ENCODE measurements at places on chromosomes 2 and 18. TPM values are rescaled to one million over a fixed set of nuclear protein-coding genes. Genes with fewer than 3 reads are reported as not detected.
A peak's percentile ranks its signal among the peaks of the same experiment; 100 is the strongest.

DNA sequence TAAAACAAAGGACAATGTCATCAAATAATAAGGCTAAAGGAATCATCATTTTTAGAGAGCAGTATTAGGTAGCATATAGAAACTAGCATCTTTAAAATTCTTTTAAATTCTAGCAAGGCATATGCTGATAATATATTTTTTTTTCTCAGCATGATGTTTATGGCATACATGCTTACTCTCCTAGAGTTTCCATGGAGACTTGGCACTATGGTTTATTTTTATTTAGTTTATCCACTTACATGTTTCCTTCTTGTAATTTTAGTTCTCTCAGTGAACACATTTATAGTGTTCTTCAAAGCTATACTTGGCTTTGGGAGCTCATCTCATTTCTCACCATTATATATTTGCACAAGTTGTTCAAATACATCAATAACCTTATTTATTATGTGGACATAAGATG is 413.8 kb upstream of the LINC00305 start:
- no peak overlapping the region for H3K4me3 ChIP-seq
- no peaks in the 10 kb centered on the region for H3K4me1 ChIP-seq
- H3K27me3 ChIP-seq, result no peaks in the 10 kb centered on the region
- no peak overlapping the region for H3K27ac ChIP-seq
- H3K36me3 ChIP-seq, result no peaks in the 10 kb centered on the region

GRCh38 chr2:69615969-69616368 is 27.6 kb downstream of the AAK1 start:
- H3K27me3 ChIP-seq, result no peaks in the 10 kb centered on the region
- no peaks in the 10 kb centered on the region for H3K36me3 ChIP-seq
- H3K4me3 ChIP-seq, result no peak overlapping the region
- no peak overlapping the region for H3K27ac ChIP-seq

DNA sequence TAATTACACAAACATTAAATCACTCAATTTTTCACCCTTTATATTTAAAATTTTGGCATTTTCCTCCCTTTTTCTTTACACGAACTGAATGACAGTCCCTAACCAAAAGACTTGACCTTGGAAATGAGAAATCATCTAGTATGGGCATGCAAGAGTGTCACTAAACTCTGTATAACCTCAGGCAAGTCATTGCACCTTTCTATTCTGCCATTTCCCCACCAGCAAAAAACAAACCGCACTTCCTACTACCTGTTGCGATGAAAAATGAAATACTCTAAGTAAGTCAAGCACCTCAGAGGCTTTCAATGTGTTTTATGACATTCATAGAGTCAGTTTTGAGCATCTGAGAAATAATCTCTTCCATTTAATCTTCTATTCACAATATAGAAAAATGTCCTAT is 44.1 kb downstream of the ANKRD44 start:
- H3K27ac ChIP-seq, result no peak overlapping the region
- no peak overlapping the region for H3K4me3 ChIP-seq
- no peaks in the 10 kb centered on the region for H3K27me3 ChIP-seq
- DNase-seq, result no peak

GRCh38 chr2:23314687-23315086 is 70.3 kb upstream of the KLHL29 start:
- no peak overlapping the region for H3K4me3 ChIP-seq
- H3K27me3 ChIP-seq, result peaks cover under 1% of the 10 kb centered on the region
- H3K4me1 ChIP-seq, result no peaks in the 10 kb centered on the region
- H3K27ac ChIP-seq, result no peak overlapping the region
- no peak for DNase-seq

DNA sequence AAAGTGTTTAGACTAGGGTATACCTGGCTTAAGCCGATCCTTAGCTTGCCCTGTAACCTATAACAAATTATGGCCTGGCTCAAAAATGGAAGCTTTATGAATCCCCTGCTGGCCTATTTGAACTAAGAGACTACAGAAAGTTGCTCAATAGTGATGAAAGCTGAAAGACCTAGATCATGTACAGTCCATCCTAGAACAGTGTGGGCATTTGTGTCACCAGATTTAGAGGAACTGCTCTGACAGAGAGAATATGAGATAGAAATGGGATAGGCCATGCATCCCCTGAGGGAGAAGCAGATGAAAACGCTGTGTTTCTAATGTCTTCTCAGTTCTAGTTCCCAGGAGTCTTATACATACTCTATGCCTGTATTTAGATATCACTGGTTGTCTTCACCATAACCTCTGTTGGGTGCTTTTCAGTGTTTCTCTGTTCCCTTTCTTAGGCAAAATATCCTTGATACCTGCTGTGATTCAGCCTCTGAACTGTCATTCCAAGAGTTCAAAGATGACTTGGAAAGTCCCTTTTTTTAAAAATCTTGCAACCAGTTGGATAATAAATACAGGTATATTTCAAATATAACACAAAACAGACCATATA is 246.9 kb upstream of the SLC39A10 start:
- H3K27me3 ChIP-seq, result no peaks in the 10 kb centered on the region
- no peak overlapping the region for H3K27ac ChIP-seq
- no peak overlapping the region for H3K4me3 ChIP-seq
- no peak for DNase-seq

- no peaks in the 10 kb centered on the region for H3K36me3 ChIP-seq
- H3K27me3 ChIP-seq, result no peaks in the 10 kb centered on the region
Measured at GRCh38 chr2:83953697-83954096, 505.4 kb downstream of the SUCLG1 start.

DNA sequence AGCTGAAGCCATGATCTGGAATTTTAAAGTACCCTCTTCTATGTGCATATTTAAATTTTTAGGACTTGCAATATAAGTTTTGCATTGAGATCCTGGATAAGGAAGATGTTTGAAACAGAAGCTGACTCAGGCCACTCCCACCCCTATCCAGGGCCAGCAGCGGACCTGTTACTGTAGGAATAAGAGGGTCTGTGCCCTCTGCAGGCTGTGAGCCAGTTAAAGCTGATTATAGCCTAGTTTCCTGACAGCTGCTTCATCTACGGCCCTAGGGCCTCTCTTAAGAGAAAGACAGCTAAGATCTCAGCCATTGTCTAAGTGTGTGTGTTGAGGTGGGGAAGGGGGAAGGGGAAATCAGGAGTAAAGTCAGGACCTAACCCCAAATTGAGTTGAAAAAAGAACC is 234.0 kb downstream of the HAUS1 start:
- H3K4me1 ChIP-seq, result peaks cover 24% of the 10 kb centered on the region
- no peak overlapping the region for H3K4me3 ChIP-seq
- H3K27me3 ChIP-seq, result peaks cover 3% of the 10 kb centered on the region

- no peaks in the 10 kb centered on the region for H3K4me1 ChIP-seq
- no peaks in the 10 kb centered on the region for H3K27me3 ChIP-seq
- DNase-seq, result no peak
Measured at GRCh38 chr2:145303536-145303935, 783.6 kb upstream of the ZEB2 start.

DNA sequence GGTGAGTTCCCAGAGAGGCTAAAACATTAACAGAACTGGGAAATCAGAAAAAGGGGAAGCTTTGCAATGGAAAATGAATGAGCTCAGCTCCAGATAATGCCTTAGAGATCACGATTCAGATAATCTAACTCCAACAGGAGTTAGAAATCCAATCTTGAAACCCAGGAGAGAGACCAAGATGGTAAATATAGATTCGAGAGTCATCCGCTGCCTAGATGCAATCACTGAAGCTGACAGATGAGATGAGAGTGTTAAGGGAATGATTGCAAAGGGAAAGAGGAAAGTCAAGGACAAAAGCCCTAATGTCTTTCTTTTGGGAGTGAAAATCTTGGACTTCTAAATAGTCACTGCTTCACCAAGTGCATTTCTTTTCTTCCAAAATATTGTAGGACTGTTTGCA is 722.0 kb downstream of the EPHA4 start:
- H3K27ac ChIP-seq, result no peak overlapping the region
- peaks cover 15% of the 10 kb centered on the region for H3K4me1 ChIP-seq
- no peak for DNase-seq

- peak overlapping the region; percentile 51 for H3K27ac ChIP-seq
- no peak overlapping the region for H3K4me3 ChIP-seq
- peaks cover 42% of the 10 kb centered on the region for H3K4me1 ChIP-seq
Measured at GRCh38 chr2:227415538-227416424, 28.0 kb upstream of the SCYGR1 start.

DNA sequence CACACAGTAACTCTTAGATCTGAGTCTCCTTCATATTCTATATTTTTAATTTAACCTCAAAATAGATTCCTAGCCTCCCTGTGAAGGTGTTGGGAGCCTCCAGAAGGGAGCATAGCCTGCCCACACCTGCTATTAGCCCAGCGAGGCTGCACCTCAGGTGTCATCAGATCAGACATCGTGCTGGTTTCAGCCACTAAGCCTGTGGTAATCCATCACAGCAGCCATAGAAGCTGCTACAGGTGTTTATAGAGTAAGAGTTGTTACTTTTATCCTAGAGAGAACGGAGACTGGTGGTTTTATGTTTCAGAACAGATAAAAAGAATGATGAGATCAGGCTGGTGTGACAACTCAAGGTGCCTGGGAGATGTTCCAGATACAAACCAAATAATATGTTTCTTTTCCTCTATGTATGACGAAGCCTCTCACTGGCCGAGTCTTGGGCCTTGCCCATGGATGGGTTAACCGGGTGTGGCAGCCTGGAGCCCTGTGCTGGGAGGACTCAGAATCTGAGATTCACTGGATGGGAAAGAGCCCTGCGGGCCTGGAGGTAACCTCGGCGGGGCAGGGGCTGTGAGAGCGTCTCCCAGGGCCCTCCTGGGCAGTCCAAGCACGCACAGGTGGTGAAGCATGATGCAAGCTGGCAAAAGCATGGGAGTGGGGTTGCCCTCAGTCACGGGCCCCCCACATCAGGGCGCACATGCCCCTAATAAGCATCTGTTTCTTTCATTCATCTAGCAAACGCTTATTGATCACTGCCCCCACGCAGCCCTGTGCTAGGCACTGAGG is 73.7 kb downstream of the MRPS9 start:
- no peak overlapping the region for H3K27ac ChIP-seq
- no peaks in the 10 kb centered on the region for H3K27me3 ChIP-seq

DNA sequence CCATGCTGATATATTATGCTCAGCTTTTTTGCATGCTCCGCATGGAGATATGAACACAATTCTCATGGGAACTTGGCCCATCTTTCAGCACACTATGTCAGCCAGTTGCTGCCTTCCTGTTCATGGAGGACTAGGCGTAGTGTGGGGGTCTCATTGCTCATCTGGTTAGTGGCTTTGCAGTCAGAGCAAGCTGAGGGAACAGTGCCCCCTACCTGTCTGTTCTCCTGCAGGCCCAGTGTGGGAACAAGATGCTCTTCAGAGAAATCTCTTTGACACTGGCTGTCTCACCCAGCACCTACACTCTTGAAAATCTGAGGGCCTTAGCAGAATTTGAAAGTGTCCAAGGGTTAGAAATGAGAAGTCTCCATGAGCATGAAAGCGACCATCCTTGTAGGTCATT is 47.1 kb downstream of the SPTBN1 start:
- H3K4me3 ChIP-seq, result no peak overlapping the region
- no peak overlapping the region for H3K27ac ChIP-seq
- no peaks in the 10 kb centered on the region for H3K4me1 ChIP-seq
- H3K36me3 ChIP-seq, result no peaks in the 10 kb centered on the region
- no peak for DNase-seq

- no peaks in the 10 kb centered on the region for H3K36me3 ChIP-seq
- H3K4me3 ChIP-seq, result no peak overlapping the region
- no peak for DNase-seq
- H3K27me3 ChIP-seq, result no peaks in the 10 kb centered on the region
- no peak overlapping the region for H3K27ac ChIP-seq
Measured at GRCh38 chr2:125684256-125684655, 971.7 kb upstream of the GYPC start.

- H3K27ac ChIP-seq, result no peak overlapping the region
- DNase-seq, result no peak
- H3K4me3 ChIP-seq, result no peak overlapping the region
- H3K36me3 ChIP-seq, result peaks cover 6% of the 10 kb centered on the region
- peaks cover 21% of the 10 kb centered on the region for H3K4me1 ChIP-seq
Measured at GRCh38 chr2:232235716-232236115, 142.8 kb upstream of the ALPP start.

- H3K27me3 ChIP-seq, result no peaks in the 10 kb centered on the region
- peaks cover 7% of the 10 kb centered on the region for H3K4me1 ChIP-seq
- H3K27ac ChIP-seq, result no peak overlapping the region
- H3K36me3 ChIP-seq, result peaks cover 5% of the 10 kb centered on the region
- no peak overlapping the region for H3K4me3 ChIP-seq
- DNase-seq, result no peak
Measured at GRCh38 chr2:239155806-239156480, 244.9 kb downstream of the HDAC4 start.

DNA sequence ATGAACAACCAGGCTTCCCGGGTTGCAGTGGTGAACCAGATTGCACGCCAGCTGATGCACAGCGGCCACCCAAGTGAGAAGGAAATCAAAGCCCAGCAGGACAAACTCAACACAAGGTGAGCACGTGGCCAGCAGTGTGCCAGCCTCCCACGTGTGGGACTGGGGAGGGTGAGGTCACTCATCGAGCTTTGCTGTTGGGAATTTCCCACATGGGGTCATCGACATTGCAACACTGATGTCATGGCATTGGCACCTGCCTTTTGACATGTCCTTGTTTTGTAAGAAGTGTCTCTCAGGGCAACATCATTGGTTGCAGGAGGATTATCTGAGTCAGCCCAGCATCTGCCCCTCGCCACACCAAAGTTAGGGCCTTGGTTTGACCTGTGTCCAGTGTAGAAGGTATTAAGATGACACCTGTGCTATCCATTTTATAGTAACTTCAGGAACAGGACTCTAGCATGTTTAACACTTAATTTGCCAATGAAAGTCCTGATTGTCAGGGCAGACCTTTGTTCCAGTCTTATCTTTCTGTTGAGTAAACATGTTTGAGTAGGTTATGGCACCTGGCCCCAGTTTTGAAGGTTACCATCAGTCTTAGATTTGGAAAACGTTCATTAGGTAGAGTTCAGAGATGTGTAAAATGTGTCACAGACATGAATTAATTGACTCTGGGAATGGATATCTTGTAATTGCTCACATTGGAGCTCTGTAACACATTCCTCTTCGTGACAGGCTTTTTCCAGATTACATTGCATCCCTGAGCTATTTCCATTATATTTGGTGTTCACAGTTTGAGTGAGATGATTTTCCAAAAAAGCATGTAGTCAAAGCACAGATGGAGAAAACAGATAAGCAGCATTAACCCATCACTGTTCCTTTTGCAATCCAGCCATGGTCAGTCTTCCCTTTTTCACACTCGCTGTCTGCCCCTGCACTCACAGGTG is 93.3 kb upstream of the EML6 start:
- no peak for DNase-seq
- peaks cover 63% of the 10 kb centered on the region for H3K36me3 ChIP-seq
- peak overlapping the region; percentile 27 for H3K27ac ChIP-seq
- H3K27me3 ChIP-seq, result no peaks in the 10 kb centered on the region

- H3K36me3 ChIP-seq, result no peaks in the 10 kb centered on the region
- H3K4me3 ChIP-seq, result no peak overlapping the region
- no peak for DNase-seq
- H3K27ac ChIP-seq, result no peak overlapping the region
Measured at GRCh38 chr2:236246711-236247246, 17.4 kb downstream of the ASB18 start.

SLC38A11 gene
- not detected for polyA plus RNA-seq

CREG2 gene
- polyA plus RNA-seq, result 1.7 TPM

OSBPL1A gene
- 26.2 TPM for polyA plus RNA-seq

TMEFF2 gene
- polyA plus RNA-seq, result not detected

DYNAP gene
- 0.07 TPM for polyA plus RNA-seq

EVX2 gene
- polyA plus RNA-seq, result not detected
